Uterus (tissue), 4 donors: ENCODE measurements at places on chromosomes 6 and 20. TPM values are rescaled to one million over a fixed set of nuclear protein-coding genes. Genes with fewer than 3 reads are reported as not detected.

The FAM217B gene
- total RNA-seq, result 22.5 TPM

The C6orf52 gene
- total RNA-seq, result 79.7 TPM

The LAMA2 gene
- 154 TPM for total RNA-seq

DNA sequence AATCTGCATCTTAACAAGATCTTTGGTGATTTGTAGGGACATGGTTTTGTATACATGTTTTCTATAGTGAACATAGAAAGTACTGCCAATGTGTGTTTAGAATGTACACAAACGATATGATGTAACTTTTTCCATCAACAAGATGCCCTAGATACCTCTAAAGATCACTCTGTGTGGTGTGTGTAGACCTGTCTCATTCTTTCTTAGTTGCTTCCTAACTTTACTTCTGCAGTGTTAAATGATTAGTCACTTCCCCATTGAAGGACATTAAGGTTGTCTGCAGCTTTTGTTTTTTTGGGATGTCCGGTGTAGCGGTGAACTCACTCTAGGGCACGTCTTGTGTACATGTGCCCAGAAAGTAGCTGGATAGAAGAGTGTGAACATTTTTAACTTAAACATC is 35.9 kb downstream of the CDYL start:
- no peaks in the 10 kb centered on the region for H3K4me1 ChIP-seq
- H3K36me3 ChIP-seq, result no peaks in the 10 kb centered on the region
- no peak for DNase-seq
- H3K27me3 ChIP-seq, result no peaks in the 10 kb centered on the region
- no peak overlapping the region for H3K4me3 ChIP-seq

The TBXT gene
- not detected for total RNA-seq

DNA sequence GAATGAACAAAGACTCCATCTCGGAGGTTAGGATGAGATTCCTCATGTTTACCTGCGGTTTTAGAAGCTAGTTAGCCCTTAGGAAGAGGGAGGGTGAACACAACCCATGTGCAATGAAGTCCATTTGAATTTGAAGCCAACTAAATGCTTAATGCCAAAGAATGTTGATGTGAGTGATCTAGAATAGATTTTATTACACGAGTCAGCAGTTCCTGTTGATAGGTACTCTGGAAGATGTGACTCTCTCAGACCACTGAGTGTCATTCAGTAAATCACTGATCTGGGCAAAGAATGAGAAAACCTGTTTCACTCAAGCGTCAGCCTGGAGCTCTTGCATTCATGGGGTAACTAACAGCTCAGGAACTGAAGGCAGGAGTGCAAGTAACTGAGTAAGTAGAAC is 106.3 kb downstream of the TBC1D7 start:
- H3K4me1 ChIP-seq, result no peaks in the 10 kb centered on the region
- H3K27me3 ChIP-seq, result no peaks in the 10 kb centered on the region
- DNase-seq, result no peak
- no peak overlapping the region for H3K27ac ChIP-seq
- no peak overlapping the region for H3K4me3 ChIP-seq

- H3K27ac ChIP-seq, result no peak overlapping the region
- H3K4me3 ChIP-seq, result no peak overlapping the region
- H3K4me1 ChIP-seq, result no peaks in the 10 kb centered on the region
- no peak for DNase-seq
Observed at GRCh38 chr20:51061418-51062045, 38.6 kb upstream of the KCNG1 start.

The SLC32A1 gene
- total RNA-seq, result not detected

DNA sequence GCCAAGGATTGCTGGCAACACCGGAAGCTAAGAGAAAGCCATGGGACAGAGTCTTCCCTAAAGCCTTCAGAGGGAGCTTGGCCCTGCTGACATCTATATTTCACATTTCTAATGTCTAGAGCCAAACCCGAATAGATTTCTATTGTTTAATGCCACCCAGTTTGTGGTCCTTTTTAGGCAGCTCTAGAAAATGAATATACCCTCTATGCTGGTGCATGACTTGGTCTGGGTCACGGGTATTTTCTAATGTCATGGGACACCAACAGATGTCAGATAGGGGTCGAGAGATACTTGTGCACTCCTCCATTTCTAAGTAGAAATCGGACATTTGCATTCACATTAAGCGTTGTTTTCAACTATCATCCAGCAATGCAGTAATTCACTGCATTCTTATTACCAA is 37.0 kb upstream of the SOX4 start:
- H3K27ac ChIP-seq, result no peak overlapping the region
- H3K4me3 ChIP-seq, result no peak overlapping the region
- no peak for DNase-seq

GRCh38 chr20:44601801-44602204 is 19.4 kb downstream of the PKIG start:
- no peaks in the 10 kb centered on the region for H3K36me3 ChIP-seq
- H3K4me3 ChIP-seq, result no peak overlapping the region
- peaks cover 20% of the 10 kb centered on the region for H3K4me1 ChIP-seq
- H3K27me3 ChIP-seq, result no peaks in the 10 kb centered on the region
- peak; percentile 78 for DNase-seq

DNA sequence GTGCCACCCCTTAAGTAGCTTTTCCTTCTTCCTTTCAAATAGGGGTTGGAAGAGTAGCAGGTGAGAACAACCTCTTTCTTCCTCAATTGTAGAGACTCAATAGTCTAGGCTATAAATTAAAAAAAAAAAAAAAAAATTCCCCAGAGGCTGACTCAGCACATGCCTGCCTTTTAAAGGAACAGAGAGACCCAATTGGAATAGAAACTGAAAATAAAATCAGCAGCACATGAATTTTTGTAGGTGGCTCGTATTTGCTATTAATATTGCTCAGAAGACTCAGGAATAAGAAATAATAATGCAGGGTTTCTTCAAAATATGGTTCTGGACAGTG is 19.3 kb downstream of the TOP1 start:
- DNase-seq, result no peak
- no peaks in the 10 kb centered on the region for H3K36me3 ChIP-seq
- peak overlapping the region; percentile 58 for H3K27ac ChIP-seq
- H3K4me1 ChIP-seq, result peaks cover 20% of the 10 kb centered on the region
- H3K4me3 ChIP-seq, result no peak overlapping the region

The CDH4 gene
- not detected for total RNA-seq

The SPATA25 gene
- 16.2 TPM for total RNA-seq

GRCh38 chr6:169071394-169071793 is 182.3 kb downstream of the THBS2 start:
- H3K4me3 ChIP-seq, result no peak overlapping the region
- no peaks in the 10 kb centered on the region for H3K27me3 ChIP-seq
- peaks cover 6% of the 10 kb centered on the region for H3K4me1 ChIP-seq
- no peak for DNase-seq
- no peaks in the 10 kb centered on the region for H3K36me3 ChIP-seq

DNA sequence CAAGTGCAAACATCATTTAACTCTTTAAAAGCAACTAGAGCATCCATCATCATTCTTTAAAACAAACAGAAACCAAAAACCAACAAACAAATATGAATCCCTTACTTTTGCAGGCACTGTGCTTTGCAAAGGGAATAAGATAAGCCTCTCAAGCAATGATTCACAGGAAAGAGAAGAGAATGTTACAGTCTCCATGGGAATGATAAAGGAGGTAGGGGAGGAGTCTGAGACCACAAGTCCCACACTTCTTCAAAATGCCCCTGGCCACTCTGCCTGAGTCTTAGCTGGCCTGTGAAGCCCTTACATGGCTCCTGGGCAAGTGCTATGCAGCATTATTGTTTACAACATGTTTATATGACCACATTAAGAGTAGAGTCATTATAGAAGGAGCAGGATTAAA is 257.7 kb upstream of the MARCKS start:
- H3K4me3 ChIP-seq, result no peak overlapping the region
- DNase-seq, result no peak
- H3K4me1 ChIP-seq, result no peaks in the 10 kb centered on the region
- no peak overlapping the region for H3K27ac ChIP-seq
- H3K27me3 ChIP-seq, result no peaks in the 10 kb centered on the region
- H3K36me3 ChIP-seq, result no peaks in the 10 kb centered on the region

DNA sequence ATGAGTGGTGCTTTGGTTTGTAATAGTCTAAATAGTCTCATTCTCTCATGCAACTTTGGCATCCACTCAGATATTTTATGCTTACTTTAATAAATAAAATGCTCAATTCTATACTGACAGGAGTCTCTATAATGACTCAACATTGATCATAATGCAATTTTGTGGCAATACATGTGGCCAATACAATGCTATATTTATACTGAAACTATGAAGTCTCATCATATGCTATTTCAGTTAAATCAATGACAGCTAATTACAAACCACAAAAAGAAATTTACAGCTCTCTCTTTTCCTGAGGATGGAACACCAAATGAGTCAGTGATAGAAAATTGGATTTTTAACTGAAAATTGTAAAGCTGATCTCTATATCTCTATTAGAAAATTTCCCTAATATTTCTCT is 77.1 kb downstream of the WASF1 start:
- H3K36me3 ChIP-seq, result no peaks in the 10 kb centered on the region
- H3K4me3 ChIP-seq, result no peak overlapping the region
- H3K4me1 ChIP-seq, result no peaks in the 10 kb centered on the region

DNA sequence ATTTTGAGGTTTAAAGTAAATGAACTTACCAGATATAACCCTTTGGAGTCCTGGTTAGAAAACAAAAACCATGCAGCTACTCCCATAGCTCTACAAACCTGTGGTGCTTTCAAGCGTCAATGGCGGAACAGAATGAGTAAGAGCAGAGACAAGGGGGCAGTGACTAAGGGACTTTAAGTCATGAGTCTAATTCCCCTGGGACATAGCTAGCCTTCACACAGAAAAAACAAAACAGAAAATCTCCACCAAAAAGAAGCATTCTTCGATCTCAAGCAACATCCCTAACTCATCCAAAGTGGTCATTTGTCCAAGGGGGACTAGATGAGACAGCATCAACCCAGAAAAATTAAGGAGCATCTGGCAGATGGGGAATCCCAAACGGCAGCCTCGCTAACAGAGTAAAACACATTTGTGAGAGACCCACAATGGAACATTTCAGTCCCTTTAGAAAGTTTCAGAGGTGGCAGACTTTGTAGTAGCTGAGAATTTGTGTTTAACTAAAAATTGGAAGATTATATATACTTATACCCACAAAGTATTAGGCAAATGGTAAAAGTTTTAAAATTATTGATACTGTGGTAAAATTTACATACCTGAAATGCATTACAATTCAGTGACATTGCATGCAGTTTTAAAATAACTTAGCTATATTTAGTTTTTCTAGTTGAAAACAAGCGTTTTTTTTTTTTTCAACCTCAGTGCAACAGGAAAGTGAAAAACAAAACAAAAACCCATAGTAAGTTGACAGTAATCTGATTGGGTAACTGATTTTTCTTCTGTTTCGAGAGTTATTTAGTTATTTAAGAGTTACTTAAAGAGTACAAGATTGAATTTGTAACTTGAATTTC is 67.5 kb downstream of the KCNQ5 start:
- H3K36me3 ChIP-seq, result no peaks in the 10 kb centered on the region
- H3K27ac ChIP-seq, result no peak overlapping the region
- H3K27me3 ChIP-seq, result no peaks in the 10 kb centered on the region
- no peak for DNase-seq
- no peaks in the 10 kb centered on the region for H3K4me1 ChIP-seq

DNA sequence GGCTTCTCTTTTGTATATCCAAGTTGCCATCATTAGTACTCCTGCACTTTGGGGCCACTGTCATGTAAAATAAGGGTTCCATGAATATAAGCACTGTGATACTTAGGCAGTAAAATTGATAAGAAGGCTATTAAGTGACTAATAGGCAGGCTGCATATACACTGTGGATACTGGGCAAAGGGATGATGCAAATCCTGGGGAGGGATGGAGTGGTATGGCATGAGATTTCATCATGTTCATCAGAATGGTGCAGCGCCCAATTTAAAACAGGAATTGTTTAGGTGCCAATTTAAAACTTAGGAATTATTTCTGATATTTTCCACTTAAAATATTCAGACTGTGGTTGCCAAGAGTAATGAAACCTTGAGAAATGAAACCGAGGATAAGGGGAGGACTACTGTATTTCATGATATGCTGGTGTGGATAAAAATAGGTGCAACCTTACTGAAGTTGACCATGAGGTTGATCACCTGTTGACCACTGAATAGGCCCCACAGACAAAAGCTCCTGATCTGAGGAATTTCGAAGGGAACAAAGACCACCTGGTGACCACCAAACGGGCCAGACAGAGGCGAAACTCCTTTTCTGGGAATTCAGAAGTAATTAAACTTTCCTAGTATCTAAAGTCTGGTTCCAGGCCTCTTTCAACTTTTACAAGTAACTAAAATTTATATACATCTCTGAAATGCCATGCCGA is 4.9 kb upstream of the TRIM39 start:
- no peak overlapping the region for H3K27ac ChIP-seq
- DNase-seq, result no peak
- H3K4me1 ChIP-seq, result no peaks in the 10 kb centered on the region
- no peak overlapping the region for H3K4me3 ChIP-seq

The OOEP gene
- total RNA-seq, result not detected

DNA sequence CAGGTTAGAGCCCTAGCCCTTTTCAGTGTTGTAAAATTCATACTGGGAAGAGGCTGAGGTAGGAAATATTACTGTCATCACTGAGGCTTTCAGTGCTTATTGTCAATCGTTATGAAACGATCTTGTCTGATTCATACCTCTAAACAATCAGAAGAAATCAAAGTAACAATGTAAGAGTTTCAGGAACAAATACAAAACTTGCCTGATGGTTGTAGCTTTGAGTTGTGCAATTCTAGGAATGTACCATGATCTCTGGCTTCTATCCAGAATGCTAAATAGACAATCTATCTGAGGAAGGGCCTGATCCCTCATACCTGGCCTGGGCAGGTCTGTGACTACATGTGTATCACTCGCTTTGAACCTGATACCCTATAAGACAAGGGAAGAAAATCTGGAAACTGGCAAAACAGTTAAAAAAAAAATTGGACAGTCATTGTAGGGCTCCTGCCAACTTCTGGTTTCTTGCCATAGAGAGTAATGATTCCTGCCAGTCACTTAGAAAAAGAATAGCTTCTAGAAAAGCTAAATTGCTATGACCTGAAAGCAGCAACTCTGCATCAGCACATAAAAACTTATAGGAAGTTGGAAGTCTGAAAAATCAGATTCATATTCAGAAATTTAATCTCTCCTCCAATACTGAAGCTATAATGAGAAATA is 234.7 kb downstream of the BTBD9 start:
- no peaks in the 10 kb centered on the region for H3K27me3 ChIP-seq
- no peak for DNase-seq
- no peaks in the 10 kb centered on the region for H3K4me1 ChIP-seq
- peak overlapping the region; percentile 40 for H3K27ac ChIP-seq

GRCh38 chr6:149443411-149444181 is 41.2 kb downstream of the ZC3H12D start:
- no peak for DNase-seq
- no peaks in the 10 kb centered on the region for H3K36me3 ChIP-seq
- H3K4me1 ChIP-seq, result peaks cover 3% of the 10 kb centered on the region
- no peak overlapping the region for H3K4me3 ChIP-seq

The CENPW gene
- total RNA-seq, result not detected

- H3K27ac ChIP-seq, result peak overlapping the region; percentile 99
- peak overlapping the region; percentile 56 for H3K4me3 ChIP-seq
- H3K27me3 ChIP-seq, result no peaks in the 10 kb centered on the region
- H3K36me3 ChIP-seq, result no peaks in the 10 kb centered on the region
- DNase-seq, result peak; percentile 43
Observed at GRCh38 chr6:90294989-90295853, 1.4 kb downstream of the BACH2 start.

The C4A gene
- 48.8 TPM for total RNA-seq

The ISM1 gene
- total RNA-seq, result 0.49 TPM
